Activated CD4-positive, alpha-beta T cell treated with anti-CD3 and anti-CD28 coated beads for 4 hours (primary cell): ENCODE measurements at places on chromosomes 6 and 20.

GRCh38 chr6:140316966-140317365 lies 942.5 kb upstream of the CITED2 start:
- no peak for DNase-seq

DNA sequence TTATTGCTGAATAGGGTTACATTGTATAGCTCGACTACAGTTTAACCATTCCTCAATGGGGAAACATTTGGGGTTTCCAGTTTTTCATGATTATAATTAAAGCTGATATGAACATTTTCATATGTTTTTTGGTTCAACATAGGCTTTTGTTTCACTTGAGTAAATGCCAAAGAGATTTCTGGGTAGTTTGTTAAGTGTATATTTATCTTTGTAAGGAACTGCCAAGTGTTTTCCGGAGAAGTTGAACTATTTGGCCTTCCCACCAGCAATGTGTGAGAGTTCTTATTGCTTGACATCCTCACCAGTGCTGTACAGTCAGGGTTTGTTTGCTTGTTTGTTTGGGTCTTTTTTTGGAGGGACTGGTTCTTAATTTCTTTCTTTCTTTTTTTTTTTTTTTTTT lies 83.7 kb upstream of the RALY start:
- no peak for DNase-seq

- no peak for DNase-seq
Observed at GRCh38 chr6:24766680-24767462, 7.9 kb upstream of the GMNN start.

DNA sequence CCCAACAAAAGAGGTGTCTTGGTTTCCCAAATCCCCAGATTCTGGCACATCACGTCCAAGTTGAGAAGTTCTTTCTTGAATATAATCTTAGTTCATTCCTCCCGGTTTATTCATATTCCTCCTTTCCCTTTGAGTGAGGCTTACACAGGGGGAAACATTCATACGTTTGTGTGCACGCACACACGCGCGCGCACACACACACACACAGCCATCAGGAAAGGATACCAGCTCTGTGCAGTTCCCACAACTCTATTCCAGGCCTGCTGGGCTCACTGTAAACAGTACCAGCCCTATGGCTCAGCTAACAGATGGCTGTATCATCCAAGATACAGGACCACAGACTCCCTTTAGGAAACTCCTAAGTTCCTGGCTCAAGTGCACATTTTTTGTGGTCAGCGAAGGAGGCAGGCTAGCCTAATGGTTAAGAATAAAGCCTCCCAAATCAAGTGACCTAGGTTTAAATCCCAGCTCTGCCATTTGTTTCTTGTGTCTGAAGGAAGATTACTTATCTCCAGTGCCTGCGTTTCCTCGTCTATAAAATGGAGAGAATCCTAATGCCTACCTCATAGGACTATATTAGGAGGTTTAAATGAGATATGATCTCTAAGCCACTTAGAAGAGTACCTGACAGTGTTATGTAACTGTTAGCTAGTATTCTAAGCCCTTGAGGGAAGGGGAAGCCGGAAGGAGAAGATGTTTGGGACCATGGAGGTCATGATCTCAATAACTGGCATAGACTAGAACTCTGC lies 3.7 kb upstream of the TAF8 start:
- DNase-seq = no peak

DNA sequence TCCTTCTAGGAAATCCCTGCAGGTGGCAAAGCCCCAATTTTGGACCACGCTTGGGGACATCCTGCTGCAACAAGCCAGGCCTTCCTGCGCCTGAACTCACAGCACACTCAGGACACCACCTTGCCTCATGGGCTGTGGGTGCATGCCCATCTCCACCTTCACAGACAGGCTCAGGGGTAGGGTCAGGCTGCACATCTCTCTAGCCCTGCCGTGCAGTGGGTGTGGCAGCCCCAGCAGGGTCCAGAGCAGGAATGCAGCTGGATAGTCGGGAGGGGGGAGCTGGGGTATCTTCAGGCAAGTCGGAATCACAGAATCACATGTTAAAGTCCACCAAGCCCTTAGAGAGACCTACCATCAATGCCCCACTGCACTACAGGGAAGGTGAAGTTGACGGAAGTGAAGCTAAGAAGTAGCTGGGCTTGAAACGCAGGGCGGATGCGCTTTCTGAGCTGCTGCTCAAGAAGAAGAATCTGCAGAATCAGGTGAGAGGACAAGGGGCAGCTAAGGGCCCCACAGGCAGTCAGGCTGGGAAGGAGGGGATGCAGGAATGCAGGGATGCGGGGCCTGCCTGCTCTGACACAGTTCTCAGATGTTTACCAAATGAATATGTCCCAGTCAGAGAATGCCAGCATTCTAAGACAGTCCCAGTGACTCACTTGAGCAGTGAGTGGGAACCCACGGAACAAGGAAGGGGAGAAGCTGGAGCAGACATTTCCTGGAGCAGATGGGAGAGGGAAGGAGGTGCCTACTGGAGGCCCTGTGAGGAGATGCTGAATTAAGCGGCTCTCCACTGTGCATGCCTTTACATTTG lies 11.3 kb downstream of the SERPINB6 start:
- no peak for DNase-seq

DNA sequence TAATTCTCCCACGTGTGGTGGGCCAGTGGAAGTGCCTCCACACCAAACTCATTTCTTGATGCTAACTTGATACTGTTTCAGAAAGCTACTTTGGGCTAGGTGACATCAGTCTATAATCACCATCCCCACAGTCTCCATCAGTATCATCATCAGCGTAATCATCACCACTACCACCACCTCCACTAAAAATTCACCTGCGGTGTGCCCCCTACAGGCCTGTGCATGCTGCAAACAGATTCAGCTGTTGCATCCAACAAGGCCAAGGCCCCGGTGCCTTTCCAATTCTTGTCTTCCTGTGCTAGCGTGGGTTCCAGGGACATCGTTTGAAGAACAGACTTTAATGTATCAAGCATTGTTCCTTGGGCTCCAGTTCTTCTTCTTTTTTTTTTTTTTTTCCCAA lies 201.3 kb upstream of the EXOC2 start:
- no peak for DNase-seq

- no peak for DNase-seq
Observed at GRCh38 chr20:15805154-15805553, 768.1 kb downstream of the KIF16B start.

DNA sequence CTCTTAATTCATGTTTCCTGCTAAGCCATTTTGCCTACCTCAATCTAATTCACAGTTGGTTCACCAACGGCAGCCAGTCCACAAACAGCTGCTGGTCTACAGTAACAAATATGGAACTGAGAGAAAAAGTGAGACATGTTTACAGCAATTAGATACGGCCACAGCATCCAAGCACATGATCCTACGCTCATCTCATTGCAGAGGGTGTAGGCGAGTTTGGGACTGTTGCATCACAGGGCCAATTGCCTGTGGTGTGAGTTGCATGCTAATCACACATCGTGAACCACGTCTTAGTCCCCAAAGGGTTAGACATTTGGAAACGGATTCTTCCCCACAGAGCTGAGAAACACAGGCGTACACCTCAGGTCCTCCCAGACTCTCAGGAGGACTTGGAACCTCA lies 166.9 kb downstream of the EYA2 start:
- no peak for DNase-seq
